Osteocyte (in vitro differentiated cells): ENCODE measurements at places on chromosomes 12 and 14. TPM values are rescaled to one million over a fixed set of nuclear protein-coding genes. Genes with fewer than 3 reads are reported as not detected.

Gene MYF5
- total RNA-seq, result not detected in 2 replicates

Gene TMX1
- 29.8 and 29.9 TPM in 2 replicates for total RNA-seq

Gene SALL2
- total RNA-seq, result 22.7 and 28.1 TPM in 2 replicates

DNA sequence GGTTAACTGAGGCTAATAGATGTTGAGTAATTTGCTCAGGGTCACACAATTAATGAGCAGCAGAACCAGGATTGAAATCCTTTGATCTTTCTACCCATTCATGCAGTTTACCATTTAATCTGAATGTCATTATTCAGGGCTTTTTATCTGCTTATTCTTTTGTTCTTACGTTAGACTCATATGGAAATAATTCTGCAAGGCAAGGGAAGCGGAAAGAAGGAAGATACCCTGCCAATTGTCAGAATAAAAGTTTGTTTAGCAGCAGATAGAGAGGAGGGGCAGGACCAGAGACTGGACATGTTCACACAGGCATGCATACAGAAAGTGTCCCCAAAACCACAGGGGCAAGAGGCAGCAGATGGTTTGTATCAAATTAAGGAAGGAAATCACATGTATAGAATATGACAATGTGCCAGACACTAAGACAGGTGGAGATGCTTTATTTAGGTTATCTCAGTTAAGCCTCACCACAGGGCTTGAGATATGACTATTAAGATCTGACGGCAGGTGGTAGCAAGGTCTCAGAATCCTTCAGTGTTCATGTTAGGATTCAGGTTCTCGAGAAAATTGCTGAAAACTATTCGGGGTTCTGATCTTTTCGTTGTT is 29.8 kb downstream of the BRMS1L start:
- no peak for DNase-seq

DNA sequence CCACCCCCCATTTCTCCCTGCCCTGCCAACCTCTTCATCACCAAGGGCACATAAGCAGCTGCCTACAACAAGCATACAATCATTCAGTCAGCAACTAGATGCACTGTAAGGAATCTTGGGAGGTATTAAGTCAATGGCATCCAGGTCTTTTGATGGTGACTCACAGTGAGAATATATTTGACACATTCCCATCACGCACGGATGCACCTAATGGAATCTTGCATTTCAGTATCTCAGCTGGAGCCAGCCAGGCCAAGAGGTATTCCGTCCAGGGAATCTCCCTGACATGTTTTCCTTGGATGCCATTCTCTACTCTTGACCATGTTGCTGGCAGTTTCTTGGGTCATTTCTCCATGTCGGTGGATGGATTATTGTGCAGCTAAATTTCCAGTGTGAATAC is 73.9 kb upstream of the CAPRIN2 start:
- peak; percentile 27 for DNase-seq
